Activated CD4-positive, alpha-beta T cell treated with anti-CD3 and anti-CD28 coated beads for 24 hours (primary cell): ENCODE measurements at places on chromosomes 1 and 21.

GRCh38 chr1:230031131-230031530 lies 35.9 kb upstream of the GALNT2 start:
- no peak for DNase-seq

- DNase-seq, result no peak
These were observed 423.3 kb upstream of the CAMK1G start for GRCh38 chr1:209160230-209160629.

- DNase-seq, result peak; percentile 80
These were observed 4.9 kb downstream of the PLEKHG5 start for GRCh38 chr1:6486433-6487011.

- DNase-seq, result peak; percentile 43
These were observed 9.0 kb downstream of the PRDX1 start for GRCh38 chr1:45512641-45513054.

DNA sequence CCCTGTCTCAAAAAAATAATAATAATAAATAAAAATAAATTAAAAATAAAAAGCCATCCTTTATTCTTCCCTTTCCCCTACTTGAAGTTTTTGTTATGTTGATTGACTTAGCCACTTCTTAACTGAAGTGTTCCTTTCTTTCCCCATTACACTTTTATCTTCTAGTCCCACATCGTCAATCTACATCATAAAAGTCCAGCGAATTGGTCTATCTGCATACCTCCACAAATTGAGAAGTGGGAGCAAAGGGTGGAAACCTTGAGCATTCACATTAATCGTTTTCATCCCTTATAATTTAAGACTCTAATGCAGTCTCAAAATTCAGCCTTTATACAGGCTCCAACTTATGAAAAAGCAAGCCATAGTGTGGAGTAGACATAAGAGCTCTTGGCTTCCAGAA lies 6.5 kb upstream of the ZYG11A start:
- no peak for DNase-seq

GRCh38 chr1:212977781-212978645 lies 27.7 kb downstream of the VASH2 start:
- no peak for DNase-seq

DNA sequence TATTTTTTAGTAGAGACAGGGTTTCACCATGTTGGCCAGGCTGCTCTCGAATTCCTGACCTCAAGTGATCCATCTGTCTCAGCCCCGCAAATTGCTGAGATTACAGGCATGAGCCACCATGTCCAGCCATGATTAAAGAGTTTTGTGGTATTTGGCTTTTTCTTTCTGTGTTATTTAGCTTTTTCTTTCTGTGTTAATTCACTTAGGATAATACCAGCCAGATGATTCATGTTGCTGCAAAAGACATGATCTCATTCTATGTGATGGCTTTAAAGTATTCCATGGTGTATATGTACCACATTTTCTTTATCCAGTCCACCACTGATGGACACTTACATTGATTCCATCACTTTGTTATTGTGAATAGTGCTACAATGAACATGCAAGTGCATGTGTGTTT lies 1135.2 kb downstream of the AMY1C start:
- no peak for DNase-seq

GRCh38 chr1:66359269-66359668 lies 174.7 kb upstream of the SGIP1 start:
- DNase-seq, result no peak
